Left forelimb (tissue), 1 donor: ENCODE measurements at places on chromosomes 16 and 17.

DNA sequence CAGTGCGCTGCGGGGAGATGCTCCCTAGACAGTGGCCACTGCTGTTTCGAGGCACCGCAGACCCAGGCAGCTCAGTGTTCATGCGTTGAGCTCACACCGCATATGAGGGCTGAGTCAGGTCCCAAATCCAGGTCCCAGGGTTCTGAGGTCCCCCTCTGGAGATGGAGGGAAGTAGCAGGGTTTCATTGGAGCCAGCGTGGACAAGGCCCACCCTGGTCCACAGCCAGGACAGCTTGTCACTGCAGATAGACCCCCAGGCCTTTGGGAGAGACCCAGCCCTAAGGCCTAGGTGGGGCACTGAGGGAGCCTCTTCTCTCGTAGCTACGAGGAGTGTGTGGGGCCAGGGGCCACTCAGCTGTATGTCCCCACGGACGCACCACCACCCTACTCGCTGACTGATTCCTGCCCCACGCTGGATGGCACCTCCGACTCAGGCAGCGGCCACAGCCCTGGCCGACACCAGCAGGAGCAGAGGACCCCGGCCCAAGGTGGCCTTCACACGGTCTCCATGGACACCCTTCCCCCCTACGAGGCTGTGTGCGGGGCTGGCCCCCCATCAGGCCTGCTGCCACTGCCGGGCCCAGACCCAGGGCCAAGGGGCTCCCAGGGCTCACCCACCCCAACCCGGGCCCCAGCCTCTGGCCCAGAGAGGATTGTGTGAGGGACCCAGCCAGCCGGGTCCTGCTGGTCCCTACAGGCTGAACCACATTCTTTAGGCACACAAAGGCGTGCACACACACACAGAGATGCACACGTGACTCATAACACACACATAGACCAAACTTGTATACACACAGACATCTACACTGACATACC, 53.4 kb downstream of the BEAN1 start:
- DNase-seq = peak; percentile 64

DNA sequence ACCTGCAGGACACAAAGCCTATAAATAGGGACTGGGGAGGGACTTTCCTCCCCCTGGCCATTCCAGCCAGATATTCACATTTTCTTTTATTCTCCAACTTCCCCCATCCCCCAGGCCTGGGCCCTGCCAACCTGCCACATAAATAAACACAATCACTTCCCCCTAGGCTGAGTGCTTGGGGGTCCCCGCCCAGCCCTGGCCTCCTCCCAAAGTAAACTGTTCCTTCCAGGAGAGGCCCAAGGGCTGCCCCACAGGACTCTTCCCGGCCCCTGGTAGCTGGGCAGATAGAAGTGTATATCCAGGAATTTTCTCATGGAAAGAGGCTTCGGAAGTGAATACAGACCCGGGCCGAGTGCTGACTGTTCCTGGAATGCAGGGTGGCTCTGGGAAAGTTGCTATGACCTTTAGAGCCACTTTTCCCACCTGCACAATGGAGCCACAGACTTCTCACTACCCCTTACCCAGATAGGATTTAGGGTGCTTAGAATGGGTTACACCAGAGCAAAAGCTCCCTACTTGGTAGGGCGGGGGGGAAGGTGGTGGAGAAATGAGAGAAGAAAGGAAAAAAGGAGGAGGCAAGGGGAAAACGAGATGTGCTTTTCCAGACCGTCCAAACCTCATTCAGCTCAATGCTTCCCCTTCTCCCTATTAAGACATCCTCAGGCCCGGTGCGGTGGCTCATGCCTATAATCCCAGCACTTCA, 8.5 kb downstream of the CSF3 start:
- no peak for DNase-seq

DNA sequence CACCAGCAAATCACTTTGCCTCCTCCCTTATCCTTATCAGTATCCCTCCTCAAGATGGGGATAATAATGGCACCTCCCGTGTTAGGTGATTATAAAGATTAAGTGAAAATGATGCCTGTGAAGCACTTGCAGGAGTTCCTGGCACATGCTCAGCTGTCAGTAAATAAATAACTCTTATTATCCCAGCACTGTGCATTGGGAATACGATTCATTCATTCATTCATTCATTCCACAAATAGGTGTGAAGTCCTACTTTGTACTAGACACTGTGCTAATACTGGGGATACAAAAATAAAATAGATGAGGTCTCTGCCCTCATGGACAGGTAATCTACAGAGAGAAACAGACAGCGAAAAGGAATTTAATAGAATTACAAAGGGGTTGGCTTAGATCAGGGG, 2.0 kb downstream of the XYLT2 start:
- DNase-seq = no peak

- DNase-seq = no peak
These were observed 3.6 kb downstream of the GSE1 start for GRCh38 chr16:85616607-85617321.

- no peak for DNase-seq
These were observed 2.4 kb downstream of the PHF23 start for GRCh38 chr17:7236808-7237207.

DNA sequence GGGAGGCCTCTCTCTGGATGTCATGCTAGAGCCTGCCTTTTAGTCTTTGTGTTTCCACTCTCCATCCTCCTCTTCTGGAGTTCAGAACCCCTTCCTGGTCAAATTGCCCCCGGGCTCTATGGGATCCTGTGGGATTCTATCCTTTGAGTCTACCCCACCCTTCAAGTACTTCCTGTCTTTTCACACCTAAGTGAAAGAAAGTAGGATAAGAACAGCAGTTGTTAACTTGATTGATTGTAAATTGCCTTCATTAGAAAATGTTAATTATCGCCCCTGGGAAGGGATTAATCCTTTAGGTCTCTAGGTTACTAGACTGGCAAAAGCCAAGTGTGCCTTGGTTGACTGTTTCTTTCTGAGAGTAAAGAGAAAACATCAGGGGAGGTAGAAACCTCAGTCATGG, 30.1 kb downstream of the PRKCB start:
- DNase-seq = no peak

GRCh38 chr16:746637-747036, 5.8 kb upstream of the CIAO3 start:
- no peak for DNase-seq

GRCh38 chr16:4373909-4374742, 2.5 kb downstream of the VASN start:
- peak; percentile 88 for DNase-seq

- no peak for DNase-seq
These were observed 15.9 kb downstream of the ANKRD40 start for GRCh38 chr17:50691550-50692447.
